NCI-H524 treated with DMSO at 0.1 percent for 48 hours (cell line): ENCODE measurements at places on chromosomes 12 and 14.

- no peak for DNase-seq
These were observed 186.4 kb upstream of the PRMT8 start for GRCh38 chr12:3304436-3305165.

- DNase-seq, result no peak
These were observed 8.7 kb downstream of the OR11H4 start for GRCh38 chr14:20247646-20248246.

DNA sequence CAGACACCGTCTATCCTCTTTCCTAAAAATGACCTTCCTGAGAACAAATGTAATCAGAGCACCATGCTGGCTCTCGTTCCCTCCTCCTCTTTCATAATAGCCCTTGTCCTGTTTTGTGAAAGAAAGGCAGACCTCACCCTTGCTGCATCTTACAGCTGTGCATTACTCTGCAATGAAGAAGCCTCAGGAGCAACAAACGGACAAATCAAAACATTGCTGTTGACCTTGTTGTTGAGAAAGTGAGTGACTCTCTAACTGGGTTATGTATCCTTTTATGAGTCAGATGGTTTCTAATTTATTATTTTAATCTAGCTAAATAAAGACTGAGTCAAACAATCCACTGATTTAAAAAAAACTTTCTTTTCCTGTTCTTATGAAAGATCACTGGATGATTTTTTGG is 180.9 kb downstream of the RPS29 start:
- DNase-seq, result no peak

- no peak for DNase-seq
These were observed 2.9 kb upstream of the PTHLH start for GRCh38 chr12:27975222-27976136.

GRCh38 chr12:89167986-89168385 is 184.3 kb downstream of the DUSP6 start:
- no peak for DNase-seq

DNA sequence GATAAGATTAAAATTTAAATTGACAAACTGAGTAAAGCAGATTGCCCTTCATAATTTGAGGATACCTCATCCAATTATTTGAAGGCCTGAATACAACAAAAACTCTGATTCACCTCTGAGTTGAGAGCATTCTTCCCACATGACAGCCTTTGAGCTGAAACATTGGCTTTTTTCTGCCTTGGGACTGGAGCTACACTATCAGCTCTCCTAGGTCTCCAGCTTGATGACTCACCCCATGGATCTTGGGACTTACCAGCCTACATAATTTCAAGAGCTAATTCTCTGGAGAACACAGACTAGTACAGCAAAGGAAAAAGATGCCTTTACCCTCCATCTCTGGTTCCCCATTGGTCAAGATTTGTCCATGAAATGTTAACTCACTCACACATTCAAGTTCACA is 555.1 kb downstream of the FOXG1 start:
- no peak for DNase-seq

- no peak for DNase-seq
These were observed 21.2 kb upstream of the RDH16 start for GRCh38 chr12:56978397-56979138.

DNA sequence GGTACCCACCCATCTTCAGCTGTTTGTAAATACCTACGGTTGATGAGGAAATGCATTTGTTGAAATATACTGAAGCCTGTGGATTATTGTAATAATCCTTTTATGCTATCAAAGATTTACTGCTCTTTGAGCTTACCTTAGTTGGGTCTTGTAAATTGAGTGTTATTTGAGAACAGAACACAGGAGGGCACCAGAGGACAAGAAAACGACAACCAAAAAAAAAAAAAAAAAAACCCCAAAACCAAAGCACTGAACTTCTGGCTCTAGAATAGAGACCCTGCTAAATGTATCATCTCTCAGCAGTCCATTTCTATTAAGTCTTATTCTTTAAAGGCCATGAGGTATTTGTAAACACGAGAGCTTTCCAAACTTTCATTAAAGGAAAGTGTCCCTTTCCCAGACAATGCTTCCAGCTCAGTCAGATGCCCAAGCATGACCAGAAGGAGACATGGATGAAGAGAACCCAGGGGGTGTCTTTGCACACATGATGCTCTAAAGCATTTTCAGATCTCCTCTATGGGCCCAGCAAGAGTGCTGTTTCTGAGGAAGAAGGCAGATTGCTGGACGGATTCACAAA is 763.9 kb downstream of the NRXN3 start:
- DNase-seq, result no peak

DNA sequence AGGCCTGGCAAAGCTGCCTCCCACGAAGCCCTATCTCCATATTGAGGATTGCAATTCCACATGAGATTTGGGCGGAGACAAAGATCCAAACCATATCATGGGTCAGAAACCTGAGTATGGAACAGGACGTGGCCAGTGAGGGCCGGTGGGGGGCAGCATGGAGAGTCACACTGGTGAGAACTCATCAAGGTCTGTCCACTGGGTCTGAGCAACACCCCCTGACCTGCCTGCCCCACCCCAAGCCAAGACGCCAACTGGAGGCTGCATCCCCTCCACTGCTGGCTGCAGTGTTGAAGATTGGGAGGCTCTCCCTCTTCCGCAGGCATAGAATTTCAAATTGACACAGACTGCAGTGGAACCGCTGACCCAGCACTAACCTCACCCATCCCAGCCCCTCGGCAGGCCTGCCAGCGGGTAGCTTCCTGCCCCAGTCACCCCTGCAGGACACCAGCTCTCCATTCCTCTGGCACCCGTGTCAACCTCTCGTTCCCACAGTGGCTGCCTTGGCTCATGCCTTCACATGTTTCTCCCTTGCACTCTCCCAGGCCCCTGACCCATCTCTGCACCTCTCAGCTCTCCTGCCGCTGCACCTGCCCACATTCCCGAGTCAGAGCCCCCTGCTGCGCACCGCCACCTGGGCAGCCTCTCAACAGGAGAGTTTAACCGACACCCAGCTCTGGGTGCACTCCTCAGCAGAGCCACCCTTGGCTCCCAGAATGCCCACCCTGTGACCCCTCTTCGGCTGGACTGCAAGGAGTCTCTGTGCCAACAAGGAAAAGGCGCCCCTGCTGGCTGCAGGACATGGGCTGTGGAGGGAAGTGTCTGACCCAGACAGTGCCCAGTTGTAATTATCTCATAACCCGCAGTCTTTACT is 45.2 kb upstream of the PPP2R5C start:
- DNase-seq, result no peak

GRCh38 chr12:106081606-106082005 is 57.1 kb downstream of the NUAK1 start:
- no peak for DNase-seq

DNA sequence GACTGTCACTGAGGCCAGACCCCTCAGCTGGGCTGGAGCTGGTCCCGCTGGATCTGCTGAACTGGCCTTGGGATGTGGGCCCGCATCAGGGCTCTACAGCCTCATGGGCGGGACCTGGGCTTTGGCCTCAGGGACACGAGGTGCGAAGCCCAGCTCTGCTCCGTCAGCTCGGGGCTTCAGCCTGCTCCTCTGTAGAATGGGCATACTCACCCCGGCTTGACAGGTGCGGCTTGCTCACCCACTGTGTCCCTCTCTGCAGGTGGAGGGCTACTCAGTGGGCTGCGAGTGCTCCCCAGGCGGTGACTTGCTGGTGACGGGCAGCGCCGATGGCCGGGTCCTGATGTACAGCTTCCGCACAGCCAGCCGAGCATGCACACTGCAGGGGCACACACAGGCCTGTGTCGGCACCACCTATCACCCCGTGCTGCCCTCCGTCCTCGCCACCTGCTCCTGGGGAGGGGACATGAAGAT is 57.6 kb downstream of the BEGAIN start:
- no peak for DNase-seq

DNA sequence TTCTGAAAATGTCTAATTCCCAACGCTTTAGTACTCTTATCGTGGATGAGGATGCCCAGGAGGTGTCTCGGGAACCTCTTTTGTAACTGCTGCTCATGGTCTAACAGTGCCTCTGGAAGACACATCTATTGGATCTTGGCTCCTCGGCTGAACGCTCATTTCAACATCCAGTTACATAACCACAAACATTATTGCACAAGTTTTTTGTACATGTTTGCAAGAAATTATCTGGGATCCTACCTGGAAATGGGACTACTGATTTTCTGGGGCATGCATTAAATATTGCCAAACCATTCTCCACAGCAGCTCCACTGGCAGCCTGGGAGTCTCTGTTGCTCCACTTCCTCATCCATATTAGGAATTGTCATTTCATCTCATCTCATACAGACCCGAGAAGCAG is 117.5 kb upstream of the EVL start:
- no peak for DNase-seq

GRCh38 chr12:132456944-132457495 is 32.9 kb upstream of the FBRSL1 start:
- no peak for DNase-seq

DNA sequence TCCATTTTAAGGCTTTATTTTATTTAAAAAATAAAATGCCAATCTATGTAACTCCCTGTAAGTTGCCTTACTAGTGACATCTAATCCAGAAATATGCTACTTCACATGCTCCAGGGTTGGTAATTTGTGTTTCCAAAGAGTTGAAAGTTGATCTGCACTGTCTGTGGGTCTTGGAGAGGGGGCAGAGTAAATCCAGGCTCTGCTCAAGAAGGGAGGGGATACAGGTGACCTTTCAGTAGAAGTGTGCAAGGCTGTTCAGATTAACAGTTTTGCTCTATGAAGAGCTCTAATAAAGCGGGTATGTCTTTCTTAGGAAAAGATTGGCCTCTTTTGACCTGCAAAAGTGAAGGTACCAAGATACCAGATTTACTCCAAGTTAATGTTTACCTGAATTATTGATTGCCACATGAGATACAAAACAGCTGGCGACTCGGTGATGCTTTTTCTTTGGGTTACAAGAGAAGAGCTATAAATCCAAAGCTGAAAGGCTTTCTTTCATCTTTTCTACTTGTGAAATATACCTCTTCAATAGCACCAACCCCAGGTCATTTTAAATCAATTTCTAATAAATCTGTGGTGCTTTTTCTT is 75.6 kb upstream of the FLRT2 start:
- no peak for DNase-seq

- no peak for DNase-seq
These were observed 453.9 kb downstream of the SNAPC1 start for GRCh38 chr14:62216121-62216520.

GRCh38 chr12:10559244-10559643 is 53.6 kb downstream of the EIF2S3B start:
- DNase-seq, result no peak

- no peak for DNase-seq
These were observed 76.2 kb downstream of the KIF26A start for GRCh38 chr14:104214431-104215218.

DNA sequence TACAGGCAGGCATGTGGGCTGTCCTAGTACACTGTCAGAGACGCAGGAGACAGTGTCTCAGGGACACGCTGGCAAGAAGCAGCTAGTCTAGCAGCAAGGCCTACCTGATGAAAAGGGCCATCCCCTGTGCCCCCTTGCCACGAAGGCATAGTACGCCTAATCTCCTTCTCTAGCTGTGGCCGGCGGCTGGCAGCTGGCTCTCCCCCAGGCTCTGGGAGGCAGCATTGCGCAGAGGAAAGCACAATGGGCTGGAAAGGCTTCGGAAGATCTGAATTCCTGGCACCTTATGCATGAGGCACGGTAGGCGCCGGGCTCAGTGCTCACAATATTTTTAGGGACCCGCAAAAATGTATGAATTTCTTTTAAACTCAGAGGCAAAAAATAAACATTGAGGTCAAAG is 16.0 kb upstream of the PLEKHH1 start:
- DNase-seq, result no peak

DNA sequence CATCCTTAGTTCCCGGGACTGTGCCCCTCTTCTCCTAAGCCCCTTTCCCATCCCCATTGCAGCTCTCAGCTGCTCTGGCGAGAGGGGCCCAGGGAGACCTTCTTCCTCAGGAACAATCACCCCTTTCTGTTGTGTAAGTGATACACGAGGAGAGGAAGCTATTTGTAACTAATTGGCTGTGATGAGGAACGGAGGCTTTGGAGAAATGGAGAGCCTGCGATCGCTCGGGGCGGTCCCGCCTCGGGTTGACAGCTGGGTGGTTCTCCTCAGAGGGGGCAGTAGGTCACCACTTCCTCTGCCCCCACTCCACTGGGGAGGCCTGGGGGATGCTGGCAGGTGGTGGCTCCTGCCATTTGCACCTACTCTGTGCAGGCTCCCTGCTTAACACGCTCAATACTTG is 6.6 kb upstream of the PGF start:
- no peak for DNase-seq

DNA sequence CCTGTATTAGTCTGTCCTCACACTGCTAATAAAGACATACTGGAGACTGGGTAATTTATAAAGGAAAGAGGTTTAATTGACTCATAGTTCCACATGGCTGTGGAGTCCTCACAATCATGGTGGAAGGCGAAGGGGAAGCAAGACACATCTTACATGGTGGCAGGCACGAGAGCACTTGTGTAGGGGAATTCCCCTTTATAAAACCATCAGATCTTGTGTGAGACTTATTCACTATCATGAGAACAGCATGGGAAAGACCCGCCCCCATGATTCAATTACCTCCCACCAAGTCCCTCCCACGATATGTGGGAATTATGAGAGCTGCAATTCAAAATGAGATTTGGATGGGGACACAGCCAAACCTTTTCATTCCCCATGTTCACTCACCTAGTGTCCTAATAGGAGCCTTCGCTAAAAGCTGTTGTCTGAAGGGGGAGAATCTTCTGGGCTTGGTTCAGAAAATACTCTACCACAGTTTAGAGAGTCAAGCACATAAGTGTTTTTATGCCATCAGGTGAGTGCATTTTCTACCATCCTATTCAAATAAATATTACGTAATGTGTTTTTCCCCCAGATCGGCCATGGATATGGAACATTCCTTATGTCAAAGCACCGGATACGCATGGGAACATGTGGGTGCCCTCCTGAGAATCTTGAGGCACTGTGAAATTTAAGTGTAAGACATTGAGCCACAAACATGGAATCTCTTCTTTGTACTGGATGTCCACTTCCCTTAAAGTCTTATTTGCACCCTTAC is 19.1 kb upstream of the KCNK13 start:
- no peak for DNase-seq

DNA sequence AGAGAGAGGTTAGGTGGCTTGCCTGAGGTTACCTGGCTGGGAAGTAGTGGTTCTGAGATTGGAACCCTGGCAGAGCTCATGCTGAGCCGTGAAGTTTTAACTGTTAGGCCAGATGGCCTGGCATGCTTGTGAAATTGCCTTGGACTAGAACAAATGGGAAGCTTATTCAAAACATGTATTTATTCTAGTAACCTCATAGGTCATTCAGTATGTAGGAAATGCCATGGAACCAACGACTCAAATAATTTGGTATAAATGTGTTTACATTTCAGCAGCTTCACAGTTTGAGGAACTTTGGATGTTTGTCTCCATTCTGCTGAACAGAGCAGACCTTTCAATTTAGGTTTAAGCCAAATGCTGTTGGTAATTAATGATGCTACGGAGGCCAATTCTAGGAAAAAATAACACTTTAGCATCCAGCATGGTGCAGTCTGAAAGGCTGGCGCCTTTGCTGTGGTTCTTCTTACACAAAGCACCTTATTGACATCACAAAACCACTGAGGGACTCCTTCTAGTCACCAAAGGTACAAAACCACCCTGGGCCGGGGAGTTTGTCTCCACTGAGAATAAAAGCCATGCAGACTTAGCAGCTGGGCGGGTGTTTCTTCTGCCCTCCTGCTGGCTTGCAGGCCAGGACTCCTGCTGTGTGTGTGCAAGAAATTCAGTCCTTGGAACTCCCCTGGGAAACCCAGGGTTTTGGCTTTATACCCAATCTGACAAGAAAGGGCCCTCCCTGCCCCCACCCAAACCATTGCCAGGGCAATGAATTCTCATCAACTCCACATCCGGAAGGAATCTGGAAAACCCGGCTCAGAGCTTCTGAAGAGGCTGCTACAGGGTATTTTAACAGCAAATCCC is 64.2 kb downstream of the ELK3 start:
- DNase-seq, result peak; percentile 72
